OCI-LY7 (cell line): ENCODE measurements at places on chromosomes 12 and 14. TPM values are rescaled to one million over a fixed set of nuclear protein-coding genes. Genes with fewer than 3 reads are reported as not detected.
A peak's percentile ranks its signal among the peaks of the same experiment; 100 is the strongest.

DNA sequence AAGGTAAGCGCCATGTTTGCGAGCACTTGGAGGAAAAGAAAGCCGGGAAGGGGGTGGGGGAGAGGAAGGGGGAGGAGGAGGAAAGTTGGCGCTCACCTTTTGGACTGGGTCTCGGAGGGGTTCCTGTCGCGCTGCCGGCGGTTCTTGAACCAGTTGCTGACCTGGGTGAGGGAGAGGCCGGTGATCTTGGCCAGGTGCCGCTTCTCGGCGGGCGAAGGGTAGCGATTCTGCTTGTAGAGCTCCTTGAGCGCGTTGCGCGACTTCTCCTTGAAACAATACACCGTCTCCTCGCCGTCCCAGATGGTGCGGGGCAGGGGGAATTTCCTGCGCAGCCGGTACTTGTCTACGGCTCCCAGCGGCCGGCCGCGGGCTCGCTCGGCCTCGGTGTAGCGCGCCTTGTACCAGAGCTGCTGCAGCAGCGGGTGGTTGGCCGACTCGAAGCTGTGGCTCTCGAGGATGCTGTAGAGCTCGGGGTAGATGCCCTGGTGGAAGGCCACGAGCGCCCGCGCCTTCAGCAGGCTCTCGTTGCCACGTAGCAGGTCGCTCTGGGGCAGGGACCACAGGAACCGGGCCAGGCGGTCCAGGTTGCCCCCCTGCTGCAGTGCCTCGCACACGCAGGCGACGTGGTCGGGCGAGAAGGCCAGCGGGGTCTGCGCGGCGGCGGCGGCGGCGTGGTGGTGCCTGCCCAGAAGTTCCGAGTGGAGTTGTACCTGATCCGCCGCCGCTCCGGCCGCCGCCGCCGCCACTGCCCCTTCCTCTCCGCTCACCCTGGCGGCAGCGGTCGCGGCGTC, 840 bp downstream of the SIX4 start:
- peak; percentile 57 for DNase-seq

GRCh38 chr12:32336261-32336660, 63.1 kb upstream of the FGD4 start:
- DNase-seq: no peak

SLC41A2 gene
- 13.1 and 16.4 TPM in 2 replicates for total RNA-seq

- DNase-seq: no peak
Observed at GRCh38 chr12:92259696-92260251, 114.1 kb upstream of the BTG1 start.
